ENCODE measurements at places on chromosomes 5 and 9.

DNA sequence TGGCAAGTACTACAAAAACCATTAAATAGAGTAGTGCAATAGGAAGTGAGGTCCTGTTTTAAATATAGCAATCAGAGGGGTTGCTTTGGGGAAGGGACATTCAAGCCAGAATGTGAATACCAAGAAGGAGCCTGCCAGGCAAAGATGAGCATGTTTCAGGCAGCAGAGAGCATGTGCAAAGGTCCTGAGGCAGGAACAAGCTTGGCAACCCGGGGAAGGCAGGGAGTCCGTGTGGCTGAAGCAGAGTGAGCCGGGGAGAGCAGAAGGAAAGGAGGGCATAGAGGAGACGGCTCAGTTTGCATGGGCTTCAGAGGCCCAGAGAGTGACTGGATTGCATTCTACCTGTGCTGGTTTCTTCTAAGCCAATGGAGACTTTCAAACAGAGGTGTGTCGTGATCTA lies 22.7 kb upstream of the CPLX2 start:
- no peak for DNase-seq

DNA sequence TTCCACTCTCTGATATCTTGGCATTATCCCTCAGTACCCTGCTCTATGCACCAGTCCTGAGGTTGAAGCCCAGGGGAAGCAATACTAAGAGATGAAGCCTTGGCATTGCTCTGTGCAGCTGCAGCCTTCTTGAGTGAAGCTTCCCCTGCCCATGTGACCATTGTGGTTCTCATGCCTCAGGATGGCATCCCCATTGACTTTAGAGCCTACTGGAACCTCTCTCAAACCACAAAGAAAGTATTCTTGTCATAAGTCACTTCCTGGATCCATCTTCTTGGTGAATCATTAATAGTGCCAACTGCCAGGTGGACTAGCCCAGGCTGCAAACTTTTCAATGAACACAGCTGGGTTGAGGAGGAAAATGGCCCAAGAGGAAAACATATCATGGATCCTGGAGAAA lies 283.9 kb upstream of the RFX3 start:
- DNase-seq = no peak

GRCh38 chr9:133635098-133635497 lies 1.1 kb upstream of the DBH start:
- no peak for DNase-seq

DNA sequence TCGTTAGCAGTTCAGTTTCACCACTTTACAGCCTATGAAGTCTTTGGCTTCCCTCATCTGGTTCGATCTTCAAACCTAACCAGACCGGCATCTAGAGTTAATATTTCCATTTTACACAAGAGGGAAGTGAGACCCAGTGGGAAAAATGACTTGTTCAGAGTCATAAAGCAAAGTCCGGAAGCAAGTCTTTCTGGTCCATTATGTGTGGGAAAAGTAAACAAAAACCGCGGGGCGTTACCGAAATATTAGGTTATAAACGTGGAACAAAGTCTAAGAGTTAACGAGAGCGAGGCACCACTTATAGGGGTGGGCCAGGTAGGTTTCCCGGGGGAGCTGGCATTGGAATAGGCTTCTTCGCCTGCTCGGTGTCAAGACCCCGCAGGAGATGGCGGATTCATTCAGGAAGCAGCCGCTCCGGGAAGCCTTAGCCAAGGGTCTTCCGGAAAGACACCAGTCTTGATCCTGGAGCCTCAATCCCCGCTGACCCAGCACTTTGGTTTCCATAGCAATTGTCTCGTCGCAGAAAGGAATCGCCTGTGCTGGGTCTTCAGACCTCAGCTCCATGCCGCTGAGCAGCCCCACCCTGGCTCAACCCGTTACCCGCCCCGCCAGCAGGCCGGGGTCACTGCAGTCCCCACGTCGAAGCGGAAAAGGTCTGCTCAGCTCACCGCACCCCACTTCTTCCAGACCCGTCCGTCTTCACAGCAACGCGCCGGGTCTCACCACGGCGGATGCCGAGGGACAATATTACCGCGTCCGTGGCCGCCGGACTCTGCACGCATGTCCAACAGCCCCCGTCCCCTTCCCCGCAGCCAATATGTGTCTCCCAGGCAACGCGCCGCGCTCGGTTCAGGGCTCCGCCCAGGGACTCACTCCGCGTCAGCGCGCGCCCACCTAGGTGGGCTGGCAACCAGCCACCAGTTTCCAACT lies at the start of gene C5orf52:
TSS of gene C5orf52 (plus strand) at position 872 of the 930 bp plus-strand sequence. CDS start 82 bp downstream, outside the sequence.
- peak; percentile 75 for DNase-seq

GRCh38 chr9:109473329-109473728 lies 24.8 kb downstream of the PTPN3 start:
- DNase-seq = peak; percentile 65
